ENCODE measurements at places on chromosomes 3 and 15. TPM values are rescaled to one million over a fixed set of nuclear protein-coding genes. Genes with fewer than 3 reads are reported as not detected.

- no peak for DNase-seq
Measured at GRCh38 chr15:31867536-31868442, 162.5 kb upstream of the CHRNA7 start.

DNA sequence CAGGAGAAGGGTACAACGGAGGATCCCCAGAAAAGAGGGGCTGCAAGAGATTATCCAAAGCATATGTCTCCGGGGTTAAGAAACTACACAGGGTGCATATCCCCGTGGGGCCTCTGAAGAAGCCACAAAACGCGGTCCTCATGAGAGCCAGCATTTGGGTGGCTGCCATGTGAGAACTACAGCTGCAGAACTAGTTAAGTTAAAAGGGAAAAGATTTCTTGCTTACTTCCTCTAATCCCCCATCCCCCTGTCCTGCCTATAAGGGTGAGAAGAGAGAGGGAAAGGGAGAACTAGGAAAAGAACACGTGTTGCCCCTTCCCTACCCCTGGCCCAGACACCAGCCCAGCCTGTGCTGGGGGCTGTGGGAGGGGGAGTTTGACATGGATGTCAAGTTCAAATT lies 70.4 kb upstream of the PCSK6 start:
- no peak for DNase-seq

The MKRN3 gene
- total RNA-seq = not detected

GRCh38 chr15:27601239-27601960 lies 497.7 kb downstream of the OCA2 start:
- DNase-seq = peak; percentile 54

The LSMEM2 gene
- not detected for total RNA-seq

GRCh38 chr3:139309880-139310279 lies 33.9 kb upstream of the MRPS22 start:
- DNase-seq = no peak

The PLA2G4D gene
- not detected for total RNA-seq

- DNase-seq = no peak
Measured at GRCh38 chr3:190696777-190697501, 165.6 kb downstream of the GMNC start.

DNA sequence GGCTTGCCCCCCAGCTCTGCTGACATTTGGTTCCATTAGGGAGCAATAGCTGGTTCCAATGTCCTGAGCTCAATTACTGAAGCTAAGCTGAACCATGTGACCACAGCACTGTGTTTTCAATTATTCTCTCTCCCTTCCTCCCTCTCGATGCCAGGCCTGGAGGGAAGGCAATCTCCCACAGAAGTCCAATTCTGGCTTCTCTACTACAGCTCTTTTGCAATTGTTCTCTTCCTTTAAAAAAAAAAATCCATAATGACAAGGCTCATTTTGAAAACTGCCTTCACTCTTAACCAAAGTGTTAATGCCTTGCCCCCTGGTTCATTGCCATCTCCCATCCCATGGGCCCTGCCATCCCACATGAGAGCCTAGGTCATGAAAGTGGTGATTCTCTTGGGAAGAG lies 24.8 kb downstream of the IL16 start:
- no peak for DNase-seq

GRCh38 chr15:73687351-73687750 lies 3.2 kb downstream of the CD276 start:
- DNase-seq = no peak

- DNase-seq = peak; percentile 88
Measured at GRCh38 chr3:40780925-40781406, 256.2 kb downstream of the ZNF621 start.

DNA sequence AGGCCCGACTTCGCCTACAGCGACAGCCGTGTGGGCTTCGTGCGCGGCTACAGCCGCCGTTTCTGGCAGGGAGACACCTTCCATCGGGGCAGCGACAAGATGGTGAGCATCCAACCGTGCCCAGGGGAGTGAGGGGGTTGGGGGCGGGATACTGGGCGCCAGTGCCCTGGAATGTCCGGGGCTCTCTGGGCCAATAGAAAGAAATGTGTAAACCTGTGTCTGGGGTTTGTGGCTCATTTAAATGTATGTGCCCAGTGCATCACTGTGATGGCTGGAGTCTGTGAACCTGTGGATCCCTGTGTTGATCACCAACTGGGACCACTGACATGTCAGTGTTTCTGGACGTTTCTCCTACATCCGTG lies 423 bp downstream of the CHAC1 start:
- no peak for DNase-seq

The EFL1 gene
- 22.9 TPM for total RNA-seq

DNA sequence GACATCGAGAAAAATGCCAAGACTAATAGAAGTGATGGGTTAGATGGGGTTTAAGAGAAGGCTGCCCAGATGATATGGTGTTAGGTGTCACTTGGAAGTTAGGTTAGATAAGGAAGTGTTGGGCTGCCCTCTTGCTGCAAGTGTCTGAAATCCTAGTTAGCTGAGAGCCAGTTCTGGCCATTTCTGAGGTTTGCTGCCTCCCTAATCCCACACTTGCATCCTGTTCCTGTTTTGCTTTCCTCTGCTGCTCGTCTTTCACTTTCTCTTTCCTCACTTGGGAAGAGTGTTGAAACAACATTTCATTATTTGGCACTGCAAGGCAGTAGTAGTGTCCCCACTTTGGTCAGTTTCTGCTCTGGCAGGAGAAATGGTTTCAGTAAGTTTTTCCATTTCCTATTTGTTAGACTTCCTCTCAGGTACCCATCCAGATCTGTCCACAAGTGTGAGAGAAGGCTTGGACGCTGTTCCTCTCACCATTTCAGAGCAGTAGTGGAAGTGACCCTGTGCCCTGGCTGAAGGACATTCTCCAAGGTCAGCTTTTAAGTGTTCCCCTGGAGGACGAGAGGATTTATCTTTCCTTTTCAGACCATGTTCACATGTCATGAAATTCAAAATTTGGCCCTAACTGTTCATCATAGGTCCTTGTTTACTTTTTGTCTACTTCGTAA lies 93.3 kb downstream of the ADAMTSL3 start:
- no peak for DNase-seq

The ZNF662 gene
- total RNA-seq = 8.2 TPM

The ZPLD1 gene
- 0.33 TPM for total RNA-seq

DNA sequence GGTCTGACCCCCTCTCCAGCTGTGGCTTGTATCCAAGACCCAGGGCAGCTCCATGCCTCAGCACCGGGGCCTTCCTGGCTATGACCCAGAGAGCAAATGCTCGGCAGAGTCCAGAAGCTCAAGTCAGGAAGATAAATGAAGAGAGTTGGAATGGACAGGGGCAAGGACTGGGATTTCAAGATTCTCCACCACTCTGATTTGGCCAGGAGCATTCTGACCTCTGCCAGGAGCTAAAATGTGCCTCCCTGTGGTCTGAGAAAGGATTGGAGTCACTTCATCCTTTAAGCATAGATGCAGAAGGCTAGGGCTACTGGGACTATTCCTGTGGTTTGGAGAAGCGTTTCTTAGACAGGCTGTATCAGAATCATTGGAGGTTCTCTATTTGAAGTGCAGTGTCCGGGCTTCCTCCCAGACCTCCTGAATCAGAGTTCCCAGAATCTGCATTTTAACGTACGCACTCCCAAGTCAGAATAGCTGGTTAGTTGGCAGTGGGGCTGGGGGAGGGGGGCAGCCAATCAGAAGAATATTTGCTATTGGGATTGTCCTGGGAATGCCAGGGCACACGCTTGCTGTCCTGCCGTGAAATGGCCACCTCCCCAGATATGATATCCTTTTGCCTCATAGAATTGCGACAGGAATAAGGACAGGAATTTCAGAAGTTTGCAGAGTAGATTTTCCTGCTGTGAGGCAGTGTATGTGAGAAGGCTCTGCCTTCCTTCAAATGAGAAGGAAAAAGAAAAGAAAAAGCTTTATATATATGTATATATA lies 57.4 kb downstream of the HRH1 start:
- DNase-seq = no peak

Data from breast epithelium (tissue), 4 donors.